Activated CD4-positive, alpha-beta T cell treated with anti-CD3 and anti-CD28 coated beads, Interleukin-10, Interleukin-2, amounts not matched to agents 100 ng/mL and 50 ng/mL, durations not matched to agents 16 hours and 8 hours (primary cell): ENCODE measurements at places on chromosomes 2 and 18.

DNA sequence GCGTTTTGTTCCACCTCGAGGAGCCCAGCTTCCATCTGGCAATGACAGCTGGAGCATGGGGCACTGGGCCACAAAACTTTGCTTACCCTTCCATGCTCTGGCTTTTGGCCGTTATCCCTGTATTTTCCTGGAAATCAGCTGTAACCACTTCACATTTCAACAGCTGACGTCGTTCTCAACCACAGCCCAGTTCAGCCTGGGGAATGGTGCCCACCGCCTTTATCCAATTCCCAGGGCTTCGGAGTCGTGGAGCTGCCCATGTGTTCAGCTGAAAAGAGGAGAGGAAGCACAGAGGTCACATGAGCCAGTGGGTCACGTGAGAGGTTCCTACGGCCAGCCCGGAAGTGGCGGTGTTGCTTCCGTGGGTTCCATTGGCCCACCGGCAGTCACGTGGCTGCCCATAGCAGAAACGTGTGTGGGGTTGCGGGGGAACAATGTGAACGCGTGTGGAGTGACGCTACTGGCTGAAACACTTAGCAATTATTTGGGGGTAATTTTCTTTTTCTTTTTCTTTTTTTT is 16.7 kb upstream of the EDAR start:
- DNase-seq, result no peak

DNA sequence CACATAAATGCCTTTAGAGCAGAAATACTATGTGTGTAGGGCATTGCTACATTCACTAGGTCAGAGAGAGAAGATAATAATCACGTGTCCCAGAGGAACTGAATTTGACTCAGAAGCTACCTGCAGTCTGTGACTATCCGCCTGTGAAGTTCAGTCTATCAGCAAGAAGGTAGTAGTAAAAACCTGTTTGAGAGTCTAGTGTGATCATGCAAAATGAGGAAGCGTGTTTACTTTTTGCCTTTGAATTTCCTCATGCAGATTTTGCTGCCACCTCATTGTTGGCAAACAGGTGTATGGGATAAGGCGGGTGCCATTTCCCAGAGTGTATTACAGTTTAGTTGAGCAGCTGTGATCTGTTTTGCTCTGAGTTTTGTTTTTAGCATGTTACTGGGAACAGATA is 403.9 kb upstream of the FANCL start:
- no peak for DNase-seq

GRCh38 chr18:58069721-58070292 is 25.8 kb downstream of the NEDD4L start:
- DNase-seq, result no peak

DNA sequence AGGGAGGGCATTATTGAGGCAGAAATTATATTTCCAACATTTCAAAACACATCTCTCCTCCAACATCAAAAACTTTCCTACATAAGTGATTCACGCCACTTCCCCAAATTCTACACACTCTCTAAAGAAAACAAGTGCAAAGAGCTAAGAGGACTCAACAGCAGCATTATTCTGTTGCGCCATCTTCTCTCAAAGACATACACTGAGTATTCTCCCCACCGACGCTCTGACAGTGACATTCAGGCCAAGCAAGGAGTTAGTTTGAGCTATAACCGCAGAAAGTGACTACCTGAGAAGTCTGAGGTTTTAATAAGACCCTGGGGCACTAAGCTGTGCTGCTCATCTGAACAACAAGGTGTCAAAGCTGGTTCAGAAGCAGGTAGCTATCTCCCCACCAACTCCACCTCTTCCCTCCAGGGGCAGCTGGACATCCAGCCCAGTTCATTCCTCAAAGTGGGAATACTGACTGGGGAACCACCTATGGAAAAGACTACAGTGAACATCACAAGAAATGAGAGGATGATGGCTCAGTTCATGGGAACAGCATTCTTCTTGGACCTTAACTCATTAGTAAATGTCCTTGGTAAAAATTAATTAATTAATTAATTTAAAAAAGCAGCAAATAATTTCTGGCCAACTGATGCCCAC is 309.5 kb upstream of the CCDC68 start:
- DNase-seq, result no peak

- no peak for DNase-seq
These were observed 117.2 kb upstream of the SALL3 start for GRCh38 chr18:78862395-78862794.

GRCh38 chr2:8086796-8087479 is 594.9 kb upstream of the ID2 start:
- no peak for DNase-seq

GRCh38 chr2:77228391-77228790 is 293.8 kb downstream of the LRRTM4 start:
- DNase-seq, result no peak
